ENCODE measurements at places on chromosomes 5 and 9.

DNA sequence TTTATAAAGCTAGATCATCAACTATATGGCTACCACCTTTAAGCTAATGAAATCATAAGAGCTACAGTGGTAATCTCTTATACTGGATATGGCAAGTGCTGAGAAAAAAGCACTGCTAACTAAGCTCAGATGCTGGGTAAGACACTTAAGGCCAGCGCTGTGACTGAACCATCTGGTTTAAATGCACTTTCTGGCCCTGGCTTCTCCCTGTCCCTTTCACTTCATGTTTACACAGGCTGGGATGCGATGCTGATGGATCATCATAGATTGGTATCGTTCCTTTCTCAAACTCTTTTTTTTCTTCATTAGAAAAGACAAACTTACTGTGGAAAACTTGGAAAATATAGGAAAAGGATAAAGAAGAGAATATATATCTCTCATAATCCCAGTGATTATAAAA is 52.3 kb downstream of the KIF24 start:
- no peak for DNase-seq

- no peak for DNase-seq
These were observed 5.3 kb upstream of the SUSD1 start for GRCh38 chr9:112180387-112180881.

DNA sequence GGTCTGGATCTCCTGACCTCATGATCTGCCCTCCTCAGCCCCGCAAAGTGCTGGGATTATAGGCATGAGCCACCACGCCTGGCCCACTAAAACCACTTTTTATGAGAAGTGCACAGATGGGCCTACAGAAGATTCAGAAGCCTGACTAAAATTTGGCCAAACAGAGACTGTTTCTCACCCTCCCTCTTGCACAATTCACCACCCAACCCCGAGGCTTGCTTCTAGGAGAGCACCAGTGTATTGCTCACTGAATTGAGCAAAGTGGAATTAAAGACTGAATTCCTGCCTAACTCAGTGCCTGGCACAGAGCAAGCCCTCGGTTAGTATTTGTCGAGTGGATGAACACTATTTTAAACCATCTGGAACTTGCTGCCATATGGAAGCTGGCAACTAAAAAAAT is 3.4 kb upstream of the DCTN4 start:
- no peak for DNase-seq

GRCh38 chr9:121645003-121645402 is 6.4 kb upstream of the DAB2IP start:
- DNase-seq = no peak

GRCh38 chr5:140677947-140678346 is 4.6 kb upstream of the DND1 start:
- DNase-seq = no peak

DNA sequence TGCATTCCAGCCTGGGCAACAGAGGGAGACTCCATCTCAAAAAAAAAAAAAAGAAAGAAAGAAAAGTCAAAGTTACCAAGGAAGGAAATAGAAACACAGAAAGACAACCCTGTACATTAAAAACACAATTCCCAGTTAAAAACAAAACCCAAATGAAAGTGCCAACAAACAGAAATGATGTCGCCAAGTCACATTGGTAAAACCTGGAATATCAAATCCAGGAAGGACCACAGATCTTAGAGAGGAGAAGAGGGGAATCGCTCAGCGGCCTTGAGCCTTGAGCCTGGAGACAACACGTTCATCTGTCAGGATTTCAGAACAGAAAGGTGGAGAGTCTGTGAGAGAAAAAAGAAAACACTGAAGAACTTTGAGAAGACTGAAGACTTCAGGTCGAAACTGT is 1.2 kb upstream of the ZDHHC11 start:
- no peak for DNase-seq

DNA sequence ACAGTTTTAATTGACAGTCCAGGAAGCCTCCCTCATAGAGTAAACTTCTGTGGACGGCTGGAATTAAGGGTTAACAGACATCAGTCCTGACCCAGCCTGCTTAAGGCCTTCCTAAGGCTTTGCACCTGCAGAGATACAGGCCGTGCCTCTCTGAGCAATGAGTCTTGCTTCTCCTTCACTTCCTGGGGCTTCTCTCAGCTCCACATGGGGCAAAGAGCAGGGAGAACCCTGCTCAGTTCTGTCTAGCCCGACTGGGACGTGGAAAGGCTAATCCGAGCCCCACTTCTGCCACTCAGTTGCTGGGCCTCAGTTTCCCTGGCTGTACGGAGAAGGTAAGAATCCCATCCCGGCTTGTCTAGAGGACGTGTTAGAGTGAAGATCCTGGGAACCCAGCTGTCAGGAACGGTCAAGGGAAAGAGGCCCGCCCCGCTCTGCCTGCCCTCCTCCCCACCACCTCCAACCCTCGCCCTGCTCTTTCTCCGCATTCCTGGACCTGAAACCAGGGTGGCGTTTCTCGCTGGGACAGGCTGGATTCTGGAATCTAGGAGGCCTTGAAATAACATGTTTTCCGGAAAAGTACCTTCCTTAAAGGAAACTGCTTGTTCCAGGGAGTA is 6.5 kb downstream of the SPAAR start:
- no peak for DNase-seq

DNA sequence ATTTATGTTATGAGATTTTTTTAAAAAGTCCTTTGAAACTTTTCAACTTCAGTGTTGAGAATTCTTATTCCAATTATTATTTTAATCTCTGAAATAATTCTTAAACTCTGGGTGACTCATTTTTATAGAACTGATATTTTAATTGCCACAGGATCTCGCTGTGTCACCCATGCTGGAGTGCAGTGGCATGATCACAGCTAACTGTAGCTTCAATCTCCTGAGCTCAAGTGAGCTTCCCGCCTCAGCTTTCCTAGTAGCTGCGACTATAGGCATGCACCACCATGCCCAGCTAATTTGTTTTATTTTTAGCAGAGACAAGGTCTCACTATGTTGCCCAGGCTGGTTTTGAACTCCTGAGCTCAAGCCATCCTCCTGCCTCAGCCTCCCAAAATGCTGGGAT is 41.0 kb downstream of the DIMT1 start:
- no peak for DNase-seq

- no peak for DNase-seq
These were observed 230 bp downstream of the SLC44A1 start for GRCh38 chr9:105244734-105245028.

GRCh38 chr9:90953805-90954204 is 152.2 kb downstream of the SYK start:
- DNase-seq = no peak

GRCh38 chr5:139462586-139463276 is at the start of gene ECSCR:
TSS of gene ECSCR (minus strand) at chr5:139462743. CDS start at chr5:139462670, 73 bp downstream.
- DNase-seq = no peak
